ENCODE measurements at places on chromosomes 12 and 14.

DNA sequence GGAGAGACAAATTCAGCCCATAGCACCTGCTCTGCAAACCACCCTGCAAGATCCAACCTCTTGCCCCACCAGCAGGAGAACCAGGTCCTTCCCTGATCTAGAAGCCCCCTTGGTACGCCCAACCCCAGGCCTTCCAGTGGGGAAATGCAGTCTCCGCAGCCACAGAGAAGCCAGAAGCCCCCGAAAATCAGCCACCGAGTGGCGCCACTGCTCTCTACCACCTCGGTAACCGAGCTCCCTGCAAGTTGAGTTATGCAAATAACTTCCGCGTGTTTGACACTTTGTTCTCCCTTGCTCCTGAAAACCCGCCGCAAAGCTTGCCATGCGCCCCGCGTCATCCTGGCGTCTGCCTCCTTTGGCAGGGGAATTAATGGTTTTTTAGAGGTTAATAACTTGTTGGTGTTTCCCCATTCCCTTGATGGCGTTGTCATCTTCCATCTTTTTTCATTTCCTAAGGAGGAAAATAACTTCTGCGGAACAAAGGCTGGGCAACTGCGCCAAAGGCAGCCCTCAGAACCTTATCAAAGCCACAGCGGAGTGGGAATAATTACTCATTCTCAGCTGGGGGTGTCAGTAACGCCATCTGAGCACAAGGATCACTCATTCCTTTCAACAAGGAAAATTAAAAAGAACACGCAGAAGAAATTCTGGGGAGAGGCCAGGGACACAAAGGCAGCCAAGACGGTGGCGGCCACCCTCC lies 60.4 kb downstream of the FZD10 start:
- no peak for DNase-seq

DNA sequence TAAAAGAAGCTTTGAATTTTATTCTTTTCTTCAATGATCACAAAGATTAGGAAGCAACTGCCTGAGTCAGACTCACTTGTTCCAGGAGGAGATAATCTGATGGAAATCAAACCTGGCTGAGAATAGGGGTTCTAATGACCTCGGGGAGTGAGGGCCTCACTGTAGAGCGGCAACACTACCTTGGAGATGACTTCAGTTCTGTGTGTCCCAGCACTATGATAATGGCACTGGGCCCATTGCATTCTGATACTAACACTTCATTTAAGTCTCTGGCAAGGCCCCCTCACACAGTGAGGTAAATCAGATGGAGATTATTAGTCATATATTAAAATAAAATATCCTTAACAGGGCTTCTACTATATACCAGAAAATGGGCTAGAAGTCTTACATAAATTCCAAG lies 233.3 kb upstream of the EGLN3 start:
- no peak for DNase-seq

DNA sequence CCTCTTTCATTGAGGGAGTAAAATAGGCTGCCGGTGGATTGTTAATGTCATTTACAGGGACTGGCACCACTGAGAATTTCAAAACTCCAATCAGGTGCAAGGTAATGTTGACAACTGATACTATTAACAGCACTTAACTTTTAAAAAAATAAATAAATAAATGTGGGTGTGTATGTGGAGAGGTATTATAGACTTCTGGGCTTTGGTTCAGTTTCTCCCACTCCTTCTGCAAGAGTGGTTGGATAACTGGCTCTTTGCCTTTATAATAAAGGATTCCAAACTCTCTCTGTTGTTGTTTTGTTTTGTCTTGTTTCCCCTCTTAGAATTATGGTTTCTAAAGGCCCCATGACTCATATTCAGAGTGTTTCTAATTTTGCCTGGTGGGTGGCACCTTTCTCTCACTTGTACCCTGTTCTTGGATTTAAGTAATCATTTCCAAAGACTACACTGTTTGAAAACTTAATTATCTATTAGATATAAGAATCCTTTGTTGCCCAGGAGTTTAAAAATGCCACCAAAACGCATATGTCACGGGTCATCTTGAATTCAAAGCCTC lies 151.6 kb upstream of the ARID2 start:
- no peak for DNase-seq

- no peak for DNase-seq
These were observed 154.8 kb downstream of the TMX1 start for GRCh38 chr14:51394804-51395203.

GRCh38 chr12:132267873-132268272 lies 61.5 kb downstream of the GALNT9 start:
- DNase-seq: no peak

- DNase-seq: no peak
These were observed 5.2 kb downstream of the ADIPOR2 start for GRCh38 chr12:1695886-1696670.

GRCh38 chr14:77046721-77047120 lies 18.2 kb upstream of the IRF2BPL start:
- DNase-seq: no peak

- no peak for DNase-seq
These were observed 206.0 kb downstream of the ADGRD1 start for GRCh38 chr12:131159660-131160059.

GRCh38 chr14:56811593-56812363 lies 1.5 kb upstream of the OTX2 start:
- DNase-seq: no peak

GRCh38 chr14:70045844-70046535 lies 142.8 kb downstream of the SLC8A3 start:
- peak; percentile 4 for DNase-seq

All from fibroblast of skin of left quadriceps (primary cell).